Activated CD4-positive, alpha-beta T cell treated with anti-CD3 and anti-CD28 coated beads, Interleukin-2, amount 10 ng/mL, durations not matched to agents 7 days and 5 days (primary cell): ENCODE measurements at places on chromosomes 5 and 9. TPM values are rescaled to one million over a fixed set of nuclear protein-coding genes. Genes with fewer than 3 reads are reported as not detected.

Gene TGFBR1
- total RNA-seq, result 60.7 TPM

DNA sequence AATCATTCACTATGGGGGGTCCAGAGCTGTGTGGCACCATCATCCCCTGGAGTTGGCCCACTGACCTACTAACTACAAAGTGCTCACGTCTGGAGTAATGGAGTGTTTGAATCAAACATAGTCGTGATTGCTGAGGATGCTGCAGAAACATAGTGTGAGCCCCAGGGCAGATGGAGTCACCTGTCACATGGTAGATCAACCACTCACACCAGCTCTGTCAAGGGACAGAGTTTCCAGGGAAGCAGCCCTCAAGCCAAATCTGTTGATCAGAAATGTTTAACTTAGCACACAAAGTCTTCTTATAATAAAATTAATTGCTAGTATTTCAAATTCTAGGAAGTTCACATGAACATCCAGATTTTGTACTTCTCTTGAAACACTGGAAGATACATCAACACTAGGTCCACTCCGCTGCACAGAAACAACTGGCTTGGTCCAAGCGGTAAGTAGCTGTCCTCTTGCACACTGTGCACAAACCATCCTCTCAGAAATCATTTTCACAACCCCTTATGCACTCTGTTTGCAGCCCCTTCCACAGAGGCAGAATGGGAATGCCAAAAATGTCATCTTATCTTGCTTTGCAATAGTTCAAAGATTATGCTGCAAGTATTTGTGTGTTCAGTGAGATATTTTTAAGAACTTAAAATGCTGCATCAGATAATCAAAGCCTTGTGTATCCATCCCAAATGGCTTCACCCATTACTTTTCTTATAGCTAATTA is 191.0 kb downstream of the EPB41L4A start:
- no peaks in the 10 kb centered on the region for H3K36me3 ChIP-seq
- no peak for DNase-seq
- peaks cover 3% of the 10 kb centered on the region for H3K27me3 ChIP-seq
- H3K27ac ChIP-seq, result no peak overlapping the region

GRCh38 chr5:82405618-82406204 is 127.6 kb upstream of the RPS23 start:
- no peak overlapping the region for H3K27ac ChIP-seq
- no peak overlapping the region for H3K4me3 ChIP-seq
- no peaks in the 10 kb centered on the region for H3K27me3 ChIP-seq
- DNase-seq, result no peak

DNA sequence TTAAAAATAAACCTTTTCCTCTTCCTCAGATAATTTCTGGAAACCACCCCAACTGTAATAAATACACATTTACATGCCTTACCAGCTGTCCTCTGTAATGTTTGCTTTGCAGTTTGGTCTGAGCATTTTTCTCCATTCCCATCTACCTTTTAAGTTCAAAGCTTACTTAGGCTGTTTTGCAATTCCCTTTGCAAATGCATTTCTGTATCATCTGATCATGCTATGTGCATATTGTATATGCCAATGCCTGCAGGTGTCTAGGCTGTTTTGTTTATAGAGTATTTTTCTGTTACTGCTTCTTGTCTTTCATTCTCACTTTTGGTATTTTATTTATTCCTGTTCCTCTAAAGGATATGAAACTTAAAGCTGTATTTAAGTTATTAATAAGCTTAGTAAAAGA is 86.3 kb downstream of the SLC44A1 start:
- no peaks in the 10 kb centered on the region for H3K27me3 ChIP-seq
- no peaks in the 10 kb centered on the region for H3K36me3 ChIP-seq
- no peak overlapping the region for H3K4me3 ChIP-seq
- peaks cover 9% of the 10 kb centered on the region for H3K4me1 ChIP-seq

DNA sequence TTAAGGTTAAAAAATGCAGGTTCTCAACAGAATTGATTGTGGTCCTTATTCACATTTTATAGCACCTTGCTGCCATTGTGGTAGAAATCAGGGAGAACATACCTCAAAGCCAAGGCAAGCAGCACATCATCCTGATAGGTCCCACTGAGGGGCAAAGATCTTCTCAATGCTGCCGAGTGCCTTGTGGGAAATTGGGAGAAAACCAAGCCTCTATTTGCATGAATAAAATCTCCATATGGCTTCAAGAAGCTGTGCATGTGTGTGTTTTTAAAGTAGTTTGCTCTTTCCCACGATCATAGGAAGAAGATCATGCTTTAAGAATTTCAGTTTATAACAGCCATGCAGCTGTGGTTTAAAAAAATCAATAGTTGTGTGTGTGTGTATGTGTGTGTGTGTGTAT is 216.9 kb upstream of the FBXL7 start:
- H3K4me1 ChIP-seq, result no peaks in the 10 kb centered on the region
- DNase-seq, result no peak

DNA sequence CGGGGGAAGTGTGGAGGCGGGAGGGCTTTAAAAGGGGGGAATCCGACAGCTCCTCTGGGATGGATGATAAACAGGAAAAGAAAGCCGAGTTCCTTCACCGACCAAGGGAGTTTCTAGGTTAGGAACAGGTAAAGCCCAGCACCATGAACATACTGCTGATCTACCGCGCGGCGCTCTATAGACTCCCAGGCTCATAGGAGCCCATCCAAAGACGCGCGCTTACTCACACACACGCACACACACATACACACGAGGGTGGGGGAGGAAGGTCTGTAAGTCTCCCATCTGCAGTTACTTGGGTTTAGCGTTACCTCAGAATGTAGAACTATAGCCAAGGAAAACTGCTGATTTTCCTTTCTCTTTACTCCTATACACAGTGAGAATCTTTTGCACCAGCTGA is 2.6 kb upstream of the GABRB2 start:
- H3K36me3 ChIP-seq, result no peaks in the 10 kb centered on the region
- H3K27me3 ChIP-seq, result peaks cover 51% of the 10 kb centered on the region
- no peak overlapping the region for H3K27ac ChIP-seq
- no peak for DNase-seq

- no peak overlapping the region for H3K4me3 ChIP-seq
- H3K4me1 ChIP-seq, result no peaks in the 10 kb centered on the region
- H3K27me3 ChIP-seq, result no peaks in the 10 kb centered on the region
- peak; percentile 46 for DNase-seq
Observed at GRCh38 chr9:26856413-26857032, 36.1 kb downstream of the CAAP1 start.

DNA sequence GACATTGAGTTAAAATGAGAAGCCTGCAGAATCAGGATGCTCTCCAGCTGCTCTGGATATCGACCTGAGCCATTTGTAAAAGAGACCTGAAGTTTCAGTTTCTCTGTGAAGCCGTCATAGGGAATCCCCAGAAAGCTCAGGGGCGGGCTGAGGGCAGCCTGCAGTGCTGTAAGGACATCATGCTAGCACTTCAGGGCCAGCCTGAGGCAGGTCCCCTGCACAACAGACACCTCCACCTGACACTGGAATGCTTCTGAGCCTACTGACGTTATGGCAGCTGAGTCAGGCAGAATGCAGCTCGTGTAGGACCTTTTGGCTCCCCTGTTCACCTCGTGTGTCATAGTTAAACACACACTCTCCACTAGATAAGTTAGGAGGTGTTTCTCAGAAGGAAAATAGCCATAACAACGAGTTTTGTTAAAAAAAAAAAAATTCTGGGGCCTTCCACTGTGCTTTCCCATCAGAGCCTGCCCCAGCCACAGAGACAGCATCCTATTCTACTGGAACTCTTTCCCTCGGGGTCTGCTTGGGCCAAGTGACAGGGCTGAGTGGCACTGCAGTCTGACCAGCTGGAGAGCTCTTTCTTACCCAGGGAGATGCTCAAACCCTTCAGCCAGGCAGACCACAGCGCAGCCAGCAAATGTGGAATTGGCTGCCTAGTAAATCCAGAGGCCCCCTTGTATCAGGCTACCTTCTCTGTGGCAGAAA is 354.9 kb downstream of the DIRAS2 start:
- no peak overlapping the region for H3K27ac ChIP-seq
- H3K36me3 ChIP-seq, result no peaks in the 10 kb centered on the region
- H3K4me1 ChIP-seq, result peaks cover 3% of the 10 kb centered on the region
- DNase-seq, result no peak
- no peak overlapping the region for H3K4me3 ChIP-seq
- peaks cover 17% of the 10 kb centered on the region for H3K27me3 ChIP-seq

DNA sequence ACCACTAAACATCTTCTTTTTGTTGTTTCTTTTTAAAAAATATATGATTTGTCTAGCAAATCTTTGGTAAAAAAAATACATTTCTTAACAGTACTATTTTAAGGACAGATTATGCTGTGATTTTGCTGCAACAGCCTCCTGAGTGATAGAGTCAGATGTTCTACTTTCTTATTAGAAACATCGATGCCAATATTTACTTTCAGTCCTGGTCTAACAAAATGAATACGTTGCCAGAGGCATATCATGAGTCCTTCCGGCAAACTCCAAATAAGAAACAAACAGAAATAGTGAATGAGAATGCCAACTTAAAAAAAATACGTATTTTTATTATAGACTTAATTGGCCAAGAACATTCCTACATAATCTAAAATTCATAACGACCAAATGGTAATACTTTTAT is 371.5 kb downstream of the ADGRV1 start:
- no peaks in the 10 kb centered on the region for H3K4me1 ChIP-seq
- no peak overlapping the region for H3K27ac ChIP-seq
- H3K36me3 ChIP-seq, result no peaks in the 10 kb centered on the region
- DNase-seq, result no peak
- peaks cover 4% of the 10 kb centered on the region for H3K27me3 ChIP-seq

DNA sequence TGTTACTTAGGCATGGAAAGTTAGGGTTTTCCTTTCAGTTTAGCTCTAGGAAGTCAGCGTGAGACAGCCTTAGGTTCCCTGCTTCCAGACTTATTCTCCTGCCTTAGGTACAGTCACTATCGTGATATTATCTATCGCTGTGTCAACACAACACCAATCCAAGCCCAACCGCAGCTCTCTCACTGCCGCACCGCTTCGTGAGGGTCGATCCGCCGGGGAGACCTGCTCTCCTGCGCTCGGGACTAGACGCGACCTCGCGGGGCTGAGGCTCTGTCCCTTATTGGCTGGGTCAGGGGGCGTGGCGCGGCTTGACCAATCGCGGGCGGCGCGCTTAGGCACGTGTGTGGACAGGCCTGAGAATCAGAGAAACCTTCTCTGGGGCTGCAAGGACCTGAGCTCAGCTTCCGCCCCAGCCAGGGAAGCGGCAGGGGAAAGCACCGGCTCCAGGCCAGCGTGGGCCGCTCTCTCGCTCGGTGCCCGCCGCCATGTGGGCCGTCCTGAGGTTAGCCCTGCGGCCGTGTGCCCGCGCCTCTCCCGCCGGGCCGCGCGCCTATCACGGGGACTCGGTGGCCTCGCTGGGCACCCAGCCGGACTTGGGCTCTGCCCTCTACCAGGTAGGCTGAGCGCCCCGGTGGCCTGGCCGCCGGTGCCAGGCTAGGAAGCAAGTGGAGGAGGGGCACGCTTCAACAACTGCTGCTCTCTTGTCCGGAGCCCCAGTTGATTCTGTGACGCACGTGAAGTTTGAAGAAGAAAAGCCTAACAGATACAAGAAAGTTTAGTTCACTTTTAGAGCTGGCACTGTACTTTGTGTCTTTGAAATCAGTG is at the start of gene MCCC2:
Gene MCCC2 (plus strand): TSS at position 400 of the 825 bp plus-strand sequence. CDS start 86 bp downstream, at position 486.
- peak; percentile 98 for DNase-seq
- H3K27ac ChIP-seq, result peak within 1 kb of the TSS; percentile 99

Gene FBP1
- total RNA-seq, result 0.27 TPM

DNA sequence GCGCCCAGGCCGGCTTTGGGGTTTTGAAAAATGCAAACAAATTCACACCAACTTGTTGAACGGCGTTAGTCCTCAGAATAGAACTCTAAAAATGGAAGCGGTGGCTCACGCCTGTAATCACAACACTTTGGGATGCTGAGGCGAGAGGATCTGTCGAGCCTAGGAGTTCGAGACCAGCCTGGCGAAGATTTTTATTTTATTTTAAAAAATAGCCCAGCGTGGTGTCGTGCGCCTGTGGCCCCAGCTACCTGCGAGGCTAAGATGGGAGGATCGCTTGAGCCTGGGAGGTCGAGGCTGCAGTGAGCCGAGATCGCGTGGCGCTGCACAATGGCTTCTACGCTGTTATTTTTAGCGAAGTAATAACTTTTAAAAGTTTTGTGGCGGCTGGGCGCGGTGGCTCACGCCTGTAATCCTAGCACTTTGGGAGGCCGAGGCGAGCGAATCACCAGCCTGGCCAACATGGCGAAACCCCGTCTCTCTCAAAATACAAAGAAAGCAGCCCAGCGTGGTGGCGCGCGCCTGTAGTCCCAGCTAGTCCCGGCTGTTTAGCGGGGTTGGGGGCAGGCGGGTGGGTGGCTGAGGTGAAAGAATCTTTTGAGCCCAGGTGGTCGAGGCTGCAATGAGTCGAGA is 694 bp upstream of the PLIN2 start:
- peaks cover 31% of the 10 kb centered on the region for H3K36me3 ChIP-seq
- H3K27me3 ChIP-seq, result no peaks in the 10 kb centered on the region
- peak; percentile 29 for DNase-seq
- peaks cover 63% of the 10 kb centered on the region for H3K4me1 ChIP-seq

DNA sequence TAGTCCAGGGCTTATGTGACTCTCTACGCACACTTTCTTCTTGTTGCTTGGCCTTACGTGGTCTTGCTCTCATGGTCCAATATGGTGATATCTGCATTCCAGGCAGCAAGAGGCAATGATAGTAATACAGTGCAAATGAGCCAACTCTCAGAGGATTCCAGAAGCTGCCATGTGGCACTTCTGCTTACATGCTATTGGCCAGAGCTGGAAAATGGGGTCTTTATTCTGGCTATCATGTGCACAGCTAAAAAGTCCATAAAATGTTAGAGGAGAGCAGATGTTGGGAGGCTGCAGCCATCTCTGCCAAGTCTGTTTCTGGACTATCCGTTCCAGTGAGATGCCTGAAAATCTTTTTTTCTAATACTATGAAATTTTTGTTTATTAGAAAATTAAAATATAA is 2.9 kb upstream of the SEPTIN8 start:
- H3K27me3 ChIP-seq, result peaks cover 57% of the 10 kb centered on the region
- H3K27ac ChIP-seq, result no peak overlapping the region
- no peak overlapping the region for H3K4me3 ChIP-seq

Gene SMIM33
- 1.2 TPM for total RNA-seq

- DNase-seq, result no peak
- H3K4me3 ChIP-seq, result no peak overlapping the region
- no peaks in the 10 kb centered on the region for H3K27me3 ChIP-seq
Observed at GRCh38 chr5:173762045-173762444, 126.1 kb upstream of the CPEB4 start.

DNA sequence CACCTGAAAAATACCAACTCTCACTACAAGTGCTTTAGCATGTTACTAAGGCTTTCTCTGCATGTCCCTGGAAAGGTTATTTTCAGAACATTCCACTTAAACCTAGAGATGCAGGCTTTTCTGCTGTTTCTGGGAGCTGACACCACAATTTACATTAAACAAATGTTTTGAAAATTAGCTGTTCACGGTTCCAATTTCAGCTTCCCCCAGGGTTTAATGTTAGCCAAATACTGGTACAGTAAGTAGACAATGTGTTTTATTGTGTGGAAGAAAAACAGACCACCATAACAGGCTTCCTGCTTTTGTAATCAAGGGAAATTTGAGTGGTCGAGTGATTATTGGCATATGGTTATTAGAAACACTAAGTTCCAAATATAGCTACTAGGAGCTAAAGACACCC is 32.0 kb downstream of the MACROH2A1 start:
- no peak overlapping the region for H3K27ac ChIP-seq
- no peak for DNase-seq
- H3K4me1 ChIP-seq, result peaks cover 17% of the 10 kb centered on the region
- no peaks in the 10 kb centered on the region for H3K27me3 ChIP-seq
- H3K4me3 ChIP-seq, result no peak overlapping the region

Gene UCK1
- 39.5 TPM for total RNA-seq

- H3K4me3 ChIP-seq, result no peak overlapping the region
- no peaks in the 10 kb centered on the region for H3K27me3 ChIP-seq
- peak overlapping the region; percentile 62 for H3K27ac ChIP-seq
- H3K4me1 ChIP-seq, result peaks cover 22% of the 10 kb centered on the region
- no peaks in the 10 kb centered on the region for H3K36me3 ChIP-seq
- peak; percentile 39 for DNase-seq
Observed at GRCh38 chr9:135990468-135991429, 29.6 kb upstream of the UBAC1 start.
